ENCODE measurements at places on chromosomes 7 and 10.

GRCh38 chr7:105934572-105935185, 28.4 kb upstream of the CDHR3 start:
- DNase-seq = no peak

GRCh38 chr7:36032361-36032818, 120.7 kb upstream of the EEPD1 start:
- DNase-seq = no peak

DNA sequence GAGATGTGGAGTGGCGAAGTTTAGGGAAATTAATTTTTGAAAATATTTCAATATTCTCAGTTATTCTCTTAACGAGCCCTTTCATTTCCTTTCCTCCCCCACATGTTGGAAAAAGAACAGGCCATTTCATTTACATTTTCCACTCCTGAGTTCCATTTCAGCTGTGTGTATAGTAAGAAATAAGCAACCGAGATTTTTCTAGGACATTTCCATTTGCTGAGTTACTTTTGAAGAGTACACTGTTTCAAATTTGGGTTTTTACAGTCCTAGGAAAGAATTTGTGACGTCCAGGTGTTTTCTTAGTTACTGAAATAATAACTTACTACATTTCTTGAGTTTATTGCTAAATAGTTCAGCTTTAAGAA, 1.2 kb downstream of the SEPTIN7 start:
- DNase-seq = no peak

DNA sequence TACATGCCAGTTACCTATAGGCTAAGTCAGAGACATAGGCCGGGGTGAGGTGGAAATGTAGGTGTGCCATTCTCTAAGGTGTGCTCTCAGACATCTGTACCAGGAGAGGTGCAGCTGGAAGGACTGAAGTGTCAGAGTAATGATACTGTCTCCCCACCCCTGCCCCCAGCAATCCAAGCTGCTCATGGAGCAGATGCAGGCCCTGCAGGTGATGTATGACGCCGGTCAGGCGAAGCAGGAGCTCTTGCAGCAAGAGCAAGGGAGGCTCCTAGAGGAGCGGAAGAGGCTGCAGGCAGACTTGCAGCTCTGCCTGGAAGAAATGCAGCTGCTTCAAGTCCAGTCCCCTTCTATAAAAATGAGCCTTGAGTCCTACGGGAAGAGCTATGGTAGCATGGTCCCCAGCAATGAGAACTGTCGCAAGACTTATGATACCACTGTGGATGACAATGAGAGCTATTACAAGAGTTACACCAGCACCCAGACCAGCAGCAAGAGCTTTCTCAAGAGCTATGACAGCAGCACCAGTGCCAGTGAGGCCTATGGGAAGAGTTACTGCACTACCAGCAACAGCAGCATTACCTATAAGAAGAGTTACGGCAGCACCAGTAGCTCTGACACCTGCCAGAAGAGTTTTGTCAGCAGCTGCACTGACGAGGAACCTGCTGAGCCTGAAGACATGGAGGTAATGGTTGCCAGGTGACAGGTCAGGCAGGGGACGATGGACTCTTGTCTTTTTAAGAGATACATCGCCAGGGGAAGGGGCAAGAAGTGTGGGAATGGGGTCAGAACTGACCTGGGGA, 18.4 kb upstream of the FLNC start:
- no peak for DNase-seq

- peak; percentile 44 for DNase-seq
Measured at GRCh38 chr7:150405584-150406311, 26.6 kb downstream of the ZNF775 start.

DNA sequence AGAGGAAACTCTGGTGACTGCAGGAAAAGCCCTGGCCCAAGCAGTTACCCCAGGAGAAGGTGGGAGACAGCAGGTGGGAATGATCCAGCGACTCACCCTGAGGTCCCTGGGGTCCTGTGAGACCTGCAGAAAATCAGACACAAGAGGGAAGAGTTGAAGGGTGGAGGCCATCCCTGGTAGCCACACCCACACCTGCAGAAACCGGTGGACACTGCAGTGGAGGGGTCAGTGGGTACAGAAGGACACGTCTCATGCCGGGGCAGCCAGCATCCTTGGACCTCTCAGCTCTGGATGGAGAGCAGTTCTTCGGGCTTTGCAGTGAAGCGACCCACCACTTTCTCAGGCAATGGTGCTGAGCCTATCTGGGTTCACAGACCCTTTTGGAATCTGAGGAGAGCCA, 39.0 kb downstream of the COL17A1 start:
- DNase-seq = no peak

DNA sequence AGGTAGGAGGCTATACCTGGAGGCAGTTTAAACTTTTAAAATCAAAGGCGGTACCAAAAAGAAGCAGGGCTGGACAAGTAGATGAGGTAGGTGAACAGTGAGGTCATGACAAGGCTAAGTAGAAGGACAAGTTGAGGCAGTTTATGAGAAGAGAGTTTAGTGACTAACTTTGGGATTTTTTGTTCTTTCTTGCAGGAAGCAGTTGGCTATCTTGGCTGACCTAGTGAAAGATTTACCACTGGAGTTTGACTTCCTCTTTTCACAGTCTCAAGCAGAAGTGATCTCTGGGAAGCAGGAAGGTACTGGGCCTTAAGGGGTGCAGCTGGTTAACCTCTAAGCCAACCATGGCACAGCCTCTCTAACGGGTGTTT, 26.3 kb downstream of the ENTPD7 start:
- DNase-seq = no peak

DNA sequence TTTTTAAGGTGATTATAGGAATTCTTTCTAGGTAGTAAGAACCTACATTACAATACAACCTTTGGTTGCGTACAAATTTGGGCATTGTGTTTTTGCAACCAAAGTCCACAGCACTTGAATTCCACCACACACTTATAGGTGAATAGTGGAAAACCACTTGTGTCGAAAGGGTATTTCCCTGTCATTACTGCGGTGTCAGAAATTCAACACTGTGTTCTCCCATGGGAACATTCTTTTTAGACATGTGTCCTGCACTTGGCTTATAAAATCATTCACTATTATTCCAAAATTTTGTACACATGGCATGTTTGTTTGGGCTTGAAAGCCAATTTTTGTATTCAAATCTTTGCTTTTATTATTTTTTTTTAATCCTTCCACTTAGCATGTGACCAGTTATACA, 333.7 kb downstream of the PRPF18 start:
- DNase-seq = no peak

DNA sequence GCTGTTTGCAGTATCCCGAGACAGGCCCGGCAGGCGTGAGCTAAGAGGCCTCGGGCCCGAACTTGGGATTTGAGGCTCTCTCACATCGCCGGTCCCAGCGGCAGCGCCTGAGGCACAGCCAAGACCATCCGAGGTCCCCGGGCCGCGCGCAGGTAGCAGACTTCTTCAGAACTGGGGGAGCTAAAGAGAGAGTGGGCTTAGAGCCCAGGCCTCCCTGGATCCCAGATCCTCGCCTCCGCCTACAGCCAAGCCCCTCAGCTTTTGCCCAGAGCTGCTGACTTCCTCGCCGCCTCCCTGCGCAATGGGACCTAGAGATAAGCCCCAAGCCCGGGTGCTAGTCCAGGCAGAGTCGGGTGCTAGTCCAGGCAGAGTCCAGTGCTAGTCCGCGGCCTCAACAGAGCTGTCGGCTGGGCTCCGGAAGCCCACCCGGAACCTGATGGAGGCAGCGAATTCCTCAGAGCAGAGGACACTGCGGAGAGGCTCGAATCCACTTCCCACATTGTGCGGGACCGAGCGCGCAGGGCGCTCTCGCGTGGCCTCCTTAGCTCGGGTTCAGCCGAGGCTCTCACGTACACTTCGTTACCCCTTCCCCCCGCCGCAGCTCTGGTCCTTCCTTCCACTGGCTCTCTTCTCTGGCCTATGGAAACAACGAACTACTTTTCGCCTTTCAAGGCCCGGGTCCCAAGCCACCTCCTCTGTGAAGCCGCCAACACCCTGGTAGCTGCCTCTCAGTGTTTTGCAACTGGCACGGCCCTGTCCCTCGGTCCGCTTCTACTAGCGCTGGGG, 5.8 kb downstream of the LBX1 start:
- DNase-seq = no peak

GRCh38 chr7:158353606-158354570, 233.7 kb downstream of the PTPRN2 start:
- DNase-seq = no peak

DNA sequence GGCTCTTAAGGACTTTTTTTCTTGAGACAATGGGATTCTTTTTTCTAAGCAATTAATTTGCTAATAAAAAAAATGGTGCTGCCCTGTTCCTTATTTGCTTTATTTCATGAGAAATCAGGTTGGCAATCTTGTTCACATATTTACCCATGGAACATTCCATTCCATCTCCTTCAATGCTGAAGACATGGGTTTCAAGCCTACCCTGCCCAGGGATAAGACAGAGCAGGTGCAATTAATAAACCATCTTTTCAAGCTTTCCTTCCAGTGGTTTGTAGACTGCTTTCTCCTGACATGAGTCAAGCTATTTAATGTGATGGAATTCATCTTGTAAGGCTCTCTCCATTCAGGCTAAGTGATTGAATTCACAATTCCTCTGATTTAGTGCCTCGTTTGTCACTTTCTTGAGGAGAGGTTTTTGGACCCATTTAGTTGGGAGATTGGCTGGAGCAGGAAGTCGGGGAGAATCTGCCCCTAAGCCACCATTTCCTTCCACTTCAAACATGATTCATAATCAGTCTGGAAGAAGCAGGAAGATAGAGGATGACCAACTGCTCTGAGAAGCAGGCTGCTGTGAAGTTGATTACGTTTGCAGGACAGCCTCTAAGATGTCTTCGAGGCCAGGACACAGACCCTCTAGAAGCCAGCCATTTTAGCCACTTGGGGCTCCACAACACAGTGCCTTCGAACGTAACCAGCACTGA, 552.4 kb upstream of the GALNT17 start:
- no peak for DNase-seq

DNA sequence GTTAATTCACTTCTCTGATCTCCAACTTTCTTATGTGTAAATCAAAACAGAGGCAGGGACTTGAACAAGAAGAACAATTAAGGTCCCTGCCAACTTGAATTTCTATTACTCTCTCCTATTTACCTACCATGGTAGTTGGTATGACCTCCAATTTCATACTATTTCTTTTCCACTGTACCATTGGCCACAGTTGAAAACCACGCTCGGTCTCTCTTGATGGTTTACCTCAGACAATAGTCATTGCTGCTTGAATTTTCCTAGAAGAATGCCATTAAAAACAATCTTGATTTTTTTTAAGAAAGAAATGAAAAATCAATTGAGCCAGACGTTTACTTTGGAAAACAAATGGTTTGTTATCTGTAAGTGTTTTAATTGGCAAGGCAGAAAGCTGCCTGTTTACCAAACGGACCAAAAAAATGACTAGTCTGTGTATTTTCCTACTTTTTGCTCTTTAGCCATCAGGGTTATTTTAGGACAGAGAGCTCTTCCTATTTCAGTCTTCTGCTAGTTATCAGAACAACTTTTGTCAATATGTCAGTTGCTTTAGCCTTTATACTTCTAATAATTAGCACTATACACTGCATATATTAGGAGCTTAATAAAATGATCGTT, 157.5 kb upstream of the PLXDC2 start:
- no peak for DNase-seq

- no peak for DNase-seq
Measured at GRCh38 chr7:132451161-132451560, 125.1 kb downstream of the PLXNA4 start.

GRCh38 chr7:31336202-31337001, 4.1 kb downstream of the NEUROD6 start:
- no peak for DNase-seq

DNA sequence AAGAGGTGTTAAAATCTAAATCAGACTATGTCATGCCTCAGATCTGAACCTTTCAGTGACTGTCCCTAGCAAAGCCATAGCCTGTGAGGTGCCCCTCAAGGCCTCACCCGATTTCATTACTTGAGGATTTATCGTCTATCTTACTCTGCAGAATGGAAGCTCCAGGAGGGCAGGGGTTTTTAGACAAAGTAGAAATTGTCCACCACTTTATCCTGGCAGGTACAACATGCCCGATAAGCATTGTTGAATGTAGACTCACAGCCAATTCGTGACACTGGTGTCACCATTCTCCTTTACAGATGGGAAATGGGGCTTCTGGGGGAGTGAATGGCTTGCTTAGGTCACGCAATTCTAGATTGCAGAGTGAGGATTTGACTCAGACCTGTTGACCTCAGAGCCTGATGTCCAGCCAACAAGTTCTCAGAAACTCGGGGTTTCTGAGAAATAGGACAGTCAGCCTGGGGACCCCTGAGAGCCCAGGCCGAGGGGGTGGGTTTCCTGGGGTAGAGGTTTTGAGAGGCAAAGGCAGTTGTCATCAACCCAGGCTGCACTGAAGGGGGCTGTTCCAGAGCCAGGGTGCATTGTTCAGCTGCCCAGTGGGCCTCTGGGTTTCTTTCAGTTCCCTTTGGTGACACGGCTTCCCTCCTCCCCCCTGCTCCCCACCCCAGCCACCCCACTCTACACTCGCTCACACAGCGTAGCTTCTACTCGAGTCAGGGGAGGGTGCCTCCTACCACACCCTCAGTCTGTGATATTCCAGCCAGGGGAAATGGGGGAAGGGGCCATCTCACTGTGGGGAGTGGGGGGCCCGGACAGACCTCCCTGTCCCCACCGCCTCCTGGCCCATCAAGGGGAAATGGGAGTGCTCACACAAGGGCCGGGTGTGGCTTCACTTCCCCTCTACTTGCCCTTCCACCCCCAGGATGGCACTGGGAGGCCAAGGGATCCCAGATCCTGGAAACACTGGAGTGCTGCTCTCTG, 3.1 kb upstream of the IRF5 start:
- no peak for DNase-seq

GRCh38 chr10:42637142-42637541, 1.2 kb downstream of the ZNF33B start:
- no peak for DNase-seq

All from activated effector memory CD4-positive, alpha-beta T cell treated with Interleukin-2 at 50 U/mL for 16 hours (primary cell).